ENCODE measurements at places on chromosomes 6 and 20. TPM values are rescaled to one million over a fixed set of nuclear protein-coding genes. Genes with fewer than 3 reads are reported as not detected.

Gene GABRR2
- not detected for total RNA-seq

DNA sequence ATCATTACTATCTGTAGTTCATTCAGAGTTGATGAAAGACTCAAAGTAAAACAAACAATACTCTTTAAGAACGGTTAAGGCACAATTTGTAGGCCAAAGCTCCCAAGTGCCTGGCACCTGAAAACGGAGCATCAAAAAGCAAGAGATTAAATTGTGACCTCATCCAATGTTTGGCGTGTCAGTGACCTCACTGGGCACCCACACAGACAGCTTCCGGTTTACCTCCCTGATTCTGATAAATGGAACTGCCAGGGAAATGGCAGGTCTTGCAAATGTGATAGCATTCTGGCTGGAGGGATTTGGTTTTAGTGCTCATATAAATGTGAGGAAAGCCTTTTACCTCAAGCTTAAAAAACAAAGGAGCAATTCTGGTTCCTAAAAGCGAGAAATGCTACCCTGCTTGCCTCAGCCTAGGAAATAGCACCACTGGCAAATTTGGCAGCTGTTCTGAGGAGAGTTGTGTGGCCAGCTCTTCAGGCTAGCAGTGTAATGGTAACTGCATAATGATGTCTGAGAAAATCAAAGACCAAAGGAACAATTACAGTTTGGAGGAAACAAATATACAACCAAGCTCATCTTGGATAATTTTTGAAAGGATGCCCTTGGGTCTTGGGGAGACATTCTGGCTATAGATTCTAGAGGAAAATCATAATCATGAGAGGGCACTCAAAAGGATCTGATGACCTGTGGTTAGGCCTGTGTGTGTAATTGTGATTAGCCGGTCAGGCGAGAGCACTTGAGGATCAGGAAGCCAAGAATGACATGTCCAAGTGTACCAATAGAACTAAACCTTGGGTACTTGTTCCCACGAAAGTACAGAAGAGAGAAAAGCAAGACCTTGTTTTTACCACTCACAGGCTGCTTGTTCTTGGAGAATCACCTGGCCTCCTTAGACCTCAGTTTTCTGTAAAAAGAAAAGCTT, 174.3 kb downstream of the TFAP2B start:
- no peak for DNase-seq

GRCh38 chr6:28943557-28944411, 20.0 kb upstream of the TRIM27 start:
- DNase-seq, result peak; percentile 78

DNA sequence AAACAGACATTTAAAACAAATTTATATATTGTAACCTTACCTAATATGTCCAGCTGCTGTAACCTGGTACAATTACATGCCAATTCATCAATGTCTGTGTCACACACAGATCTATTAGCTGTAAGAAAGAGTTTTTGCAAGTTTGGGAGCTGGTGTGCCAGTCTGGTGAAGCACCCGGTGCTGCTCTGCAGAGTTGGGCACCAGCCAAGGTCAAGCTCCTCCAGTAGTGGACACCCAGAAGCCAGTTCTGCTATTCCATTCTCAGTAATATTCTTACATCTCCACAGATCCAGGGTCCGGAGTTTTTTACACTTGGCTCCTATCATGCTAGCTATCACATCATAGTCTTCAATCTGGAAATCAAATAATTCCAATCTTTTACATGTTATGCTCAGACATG, 41.0 kb downstream of the POU3F2 start:
- peak; percentile 76 for DNase-seq

DNA sequence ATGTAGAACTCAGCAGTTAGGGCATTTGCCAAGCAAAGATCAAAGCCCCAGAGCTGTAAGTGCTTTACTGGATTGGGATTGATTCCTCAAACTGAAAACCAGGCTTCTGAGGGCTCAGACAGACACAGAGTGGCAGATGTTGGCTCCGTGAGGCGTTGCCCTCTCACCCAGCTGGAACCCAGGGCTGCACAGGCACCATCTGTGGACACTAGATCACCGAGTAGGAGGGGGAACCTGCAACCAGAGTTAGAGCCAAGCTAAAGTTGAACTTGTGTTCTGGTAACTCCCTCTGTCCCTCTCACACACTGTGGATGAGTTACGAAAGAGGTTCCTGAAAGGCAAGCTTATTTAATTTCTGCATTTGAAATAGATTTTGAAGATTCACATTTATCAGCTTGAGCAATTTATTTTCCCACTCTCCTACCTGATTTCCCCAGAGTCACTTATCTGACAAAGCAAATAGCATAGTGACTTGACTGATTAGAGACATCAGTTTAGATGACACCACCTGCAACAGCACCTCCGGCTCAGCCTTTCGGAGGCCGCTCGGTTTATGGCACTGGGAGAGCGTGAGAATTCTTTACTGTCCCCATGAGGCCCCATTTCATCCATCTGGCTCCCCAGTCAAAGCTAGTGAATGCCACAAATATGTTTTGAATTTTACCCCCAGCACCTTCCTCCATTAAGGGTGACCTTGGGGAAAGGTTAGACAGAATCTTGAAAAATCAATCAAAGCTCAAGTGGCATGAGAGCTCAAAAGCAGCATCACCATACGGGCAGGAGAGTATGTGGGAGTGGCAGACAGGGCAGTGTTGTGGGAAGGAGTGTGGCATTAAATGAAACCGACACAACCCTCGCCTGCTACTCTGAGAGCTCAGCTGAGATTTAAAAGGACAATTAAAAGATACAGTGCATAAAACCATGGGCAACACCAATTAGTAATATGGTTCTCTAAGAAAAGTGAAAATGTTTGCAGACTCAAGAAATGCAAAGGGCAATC, 48.5 kb downstream of the RPF2 start:
- DNase-seq, result peak; percentile 19

GRCh38 chr20:37072293-37073196, 23.3 kb downstream of the RBL1 start:
- DNase-seq, result no peak

All from testis (tissue), 5 donors.